ENCODE measurements at places on chromosomes 5 and 9.

DNA sequence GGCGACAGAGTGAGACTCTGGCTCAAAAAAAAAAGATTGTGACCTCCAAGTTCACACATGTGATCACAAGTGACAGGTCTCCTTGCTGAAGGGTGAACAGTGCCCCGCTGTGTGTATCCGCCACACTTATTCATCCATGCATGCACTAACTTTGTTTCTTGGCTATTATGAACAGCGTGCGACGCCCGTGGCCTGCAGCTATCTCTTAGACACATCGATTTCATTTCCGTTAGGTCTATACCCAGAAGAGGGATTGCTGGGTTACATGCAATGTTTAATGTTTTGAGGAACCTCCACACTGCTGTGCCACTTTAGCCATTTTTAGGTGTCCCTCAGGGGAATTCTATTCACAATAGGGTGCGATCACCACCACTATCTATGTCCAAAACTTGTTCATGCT lies 12.1 kb upstream of the EGFL7 start:
- no peak for DNase-seq

DNA sequence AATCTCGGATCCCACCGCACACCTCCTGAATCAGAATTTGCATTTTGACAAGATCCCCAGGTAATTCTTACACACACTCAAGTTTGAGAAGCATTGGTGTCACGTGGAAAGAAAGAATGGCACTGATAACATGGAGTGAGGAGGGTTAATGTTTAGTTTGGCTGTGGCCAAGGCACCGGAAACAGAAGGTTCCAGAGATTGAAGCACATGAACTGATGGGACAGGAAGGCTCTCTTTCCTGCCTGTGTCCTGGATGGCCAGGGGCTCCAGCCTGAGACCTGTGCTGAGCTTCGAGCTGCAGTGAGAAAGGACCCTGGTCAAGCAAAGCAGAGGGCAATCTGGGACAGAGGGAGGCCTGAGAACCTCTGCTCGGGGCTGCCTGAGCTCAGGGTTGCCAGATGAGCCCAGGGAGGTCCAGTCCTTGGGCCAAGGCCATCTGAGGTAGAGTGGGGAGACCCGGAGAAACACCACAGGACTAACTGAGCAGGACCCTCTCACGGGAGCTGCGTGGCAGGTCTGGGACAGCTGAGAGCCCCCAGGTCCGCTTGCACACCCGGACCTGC lies 27.3 kb downstream of the AFAP1L1 start:
- no peak for DNase-seq

DNA sequence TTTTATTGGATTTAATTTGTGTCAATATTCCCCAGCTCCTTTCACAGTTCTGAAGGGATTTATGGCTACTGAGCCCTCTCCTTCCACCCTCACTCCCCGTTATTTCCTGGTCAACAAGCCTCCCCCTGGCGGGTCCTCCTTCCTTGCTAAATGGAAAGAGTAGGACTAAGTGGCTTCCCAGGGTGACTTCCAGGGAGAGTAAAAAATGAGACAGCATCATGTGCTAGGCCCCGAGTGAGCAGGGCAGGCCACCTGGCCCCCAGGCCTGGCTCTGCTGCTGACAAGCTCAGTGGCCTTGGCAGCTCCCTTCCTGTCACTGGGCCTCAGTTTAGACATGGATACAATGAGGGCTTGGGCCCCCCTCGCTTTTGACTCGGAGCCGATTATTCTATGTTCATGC lies 201.3 kb downstream of the HSPA4 start:
- no peak for DNase-seq

DNA sequence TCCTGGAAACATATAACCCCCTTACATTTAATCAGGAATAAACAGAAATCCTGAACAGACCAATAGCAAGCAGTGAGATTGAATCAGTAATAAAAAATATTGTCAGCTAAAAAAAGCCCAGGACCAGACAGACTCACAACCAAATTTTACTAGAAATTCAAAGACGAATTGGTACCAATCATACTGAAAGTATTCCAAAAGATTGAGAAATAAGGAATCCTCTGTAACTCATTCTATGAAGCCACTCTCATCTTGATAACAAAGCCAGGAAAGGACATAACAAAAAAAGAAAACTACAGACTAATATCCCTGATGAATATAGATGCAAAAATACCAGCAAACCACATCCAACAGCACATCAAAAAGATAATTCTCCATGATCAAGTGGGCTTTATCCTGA lies 714.0 kb downstream of the SEMA5A start:
- DNase-seq, result no peak

GRCh38 chr5:140113180-140113698 lies 670 bp upstream of the PURA start:
- DNase-seq, result no peak

DNA sequence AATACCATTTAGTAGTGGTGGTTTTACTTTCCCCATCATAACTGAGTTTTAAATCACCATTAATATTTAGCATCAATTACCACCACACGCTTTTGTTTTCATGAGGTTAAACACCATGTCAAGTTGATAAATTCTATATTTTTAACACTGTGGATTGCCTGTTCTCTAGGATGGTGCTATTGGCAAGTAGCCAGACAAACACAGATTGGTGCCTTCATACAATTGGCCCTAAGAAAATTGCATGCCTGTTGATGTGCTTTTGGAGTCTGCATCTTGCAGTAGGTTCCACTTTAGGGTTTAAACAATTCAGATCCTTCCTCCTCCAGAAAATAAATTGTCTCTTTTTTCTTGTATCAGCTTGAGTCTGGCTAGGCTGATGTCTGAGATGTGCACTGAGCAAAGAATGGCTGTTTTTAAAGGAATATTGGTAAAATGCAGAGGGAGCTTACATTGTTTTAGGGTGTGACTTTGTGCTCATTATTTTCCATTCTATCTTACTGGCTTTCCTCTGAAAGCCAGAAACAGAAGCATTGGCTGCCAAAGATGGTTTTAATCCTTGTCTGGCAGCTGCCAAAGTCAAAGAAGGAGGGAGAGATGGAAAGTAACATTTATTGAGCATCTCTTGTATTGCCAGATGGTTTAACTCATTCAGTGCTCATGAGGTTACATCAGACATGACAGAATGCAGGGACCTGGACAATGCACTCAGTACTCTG lies 19.6 kb upstream of the MAN2A1 start:
- DNase-seq, result no peak

DNA sequence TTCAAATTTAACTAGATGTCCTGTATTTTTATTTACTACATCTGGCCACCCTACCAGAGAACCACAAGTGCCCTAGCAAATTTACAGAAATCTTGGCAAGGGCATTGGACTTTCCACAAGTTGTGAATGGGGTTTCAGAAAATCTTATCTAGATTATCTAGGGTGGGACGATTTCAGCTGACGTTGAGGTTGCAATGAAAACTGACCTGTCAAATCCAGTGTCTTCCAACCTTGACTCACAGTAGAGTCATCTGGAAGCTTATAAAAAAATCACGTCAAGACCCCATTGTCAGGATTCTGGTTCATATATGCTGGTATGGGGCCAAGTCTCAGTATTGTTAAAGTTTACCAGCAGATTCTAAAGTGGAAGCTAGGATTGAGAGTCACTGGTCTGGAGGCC lies 109.6 kb upstream of the ACTBL2 start:
- no peak for DNase-seq

DNA sequence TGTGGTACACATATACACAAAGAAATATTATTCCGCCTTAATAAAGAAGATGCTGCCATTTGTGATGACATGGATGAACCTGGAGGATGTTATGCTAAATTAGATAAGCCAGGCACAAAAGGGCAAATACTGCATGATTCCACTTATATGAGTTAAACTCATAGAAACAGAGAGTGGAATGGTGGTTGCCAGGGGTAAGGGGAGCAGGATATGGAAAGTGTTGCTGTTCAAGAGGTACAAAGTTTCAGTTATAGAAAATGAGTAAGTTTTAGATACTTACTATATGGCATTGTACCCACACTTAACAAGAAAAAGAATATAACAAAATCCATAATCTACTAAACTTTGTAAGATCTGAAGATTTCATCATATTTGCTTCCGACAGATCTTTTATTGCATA lies 252.2 kb downstream of the SYK start:
- no peak for DNase-seq

DNA sequence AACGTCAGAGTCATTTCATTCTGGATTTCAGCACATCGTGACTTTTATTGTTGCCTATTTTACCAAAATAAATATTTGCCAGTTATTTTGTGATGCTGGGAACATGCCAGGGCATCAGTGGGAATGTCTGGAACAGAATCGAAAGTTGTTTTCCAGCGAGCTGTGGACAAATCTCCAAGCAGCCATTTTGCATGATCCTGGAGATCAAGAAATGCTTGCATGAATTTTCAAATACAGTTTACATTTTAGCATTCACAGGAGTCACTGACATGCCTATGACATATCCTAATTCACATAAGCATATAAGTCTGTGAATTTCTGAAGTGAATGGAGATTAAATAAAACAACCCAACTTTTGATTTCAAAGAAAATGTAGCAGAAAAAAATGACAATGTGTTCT lies 119.4 kb downstream of the VCAN start:
- DNase-seq, result no peak

- DNase-seq, result no peak
Measured at GRCh38 chr5:88722546-88723073, 160.4 kb downstream of the MEF2C start.

DNA sequence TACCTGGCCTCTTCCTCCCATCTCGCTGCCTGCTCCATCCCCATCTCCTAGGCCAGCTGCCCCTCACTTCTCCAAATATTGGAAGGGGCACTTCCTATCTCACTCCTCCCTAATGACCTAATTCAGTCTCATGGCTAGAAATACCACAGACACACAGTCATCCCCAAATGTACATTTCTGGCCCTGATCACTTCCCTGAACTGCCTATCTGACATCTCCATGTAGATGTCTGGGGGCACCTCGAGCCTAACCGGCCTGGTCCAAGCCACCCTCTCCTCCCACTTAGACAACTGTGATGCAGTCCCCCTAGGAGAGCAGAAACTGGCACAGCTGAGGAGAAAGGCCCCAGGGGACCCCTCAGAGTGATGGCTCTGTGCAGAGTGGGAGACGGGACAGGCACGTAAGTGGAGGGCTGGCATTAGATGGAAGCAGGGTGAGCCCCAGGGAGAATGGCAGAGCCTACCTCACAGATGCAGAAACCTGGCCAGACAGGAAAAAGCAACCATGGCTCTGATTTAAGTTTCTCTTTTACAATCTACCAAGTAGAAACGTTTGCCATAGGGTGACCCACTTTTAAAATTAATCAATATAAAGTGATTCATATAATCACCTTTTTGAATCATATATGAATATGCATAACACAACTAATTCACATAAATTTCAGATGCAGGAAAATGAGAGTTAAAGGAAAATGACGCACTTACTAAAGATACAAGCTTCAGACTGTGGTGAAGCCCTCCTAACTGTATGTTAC lies 22.1 kb downstream of the CAMSAP1 start:
- no peak for DNase-seq

DNA sequence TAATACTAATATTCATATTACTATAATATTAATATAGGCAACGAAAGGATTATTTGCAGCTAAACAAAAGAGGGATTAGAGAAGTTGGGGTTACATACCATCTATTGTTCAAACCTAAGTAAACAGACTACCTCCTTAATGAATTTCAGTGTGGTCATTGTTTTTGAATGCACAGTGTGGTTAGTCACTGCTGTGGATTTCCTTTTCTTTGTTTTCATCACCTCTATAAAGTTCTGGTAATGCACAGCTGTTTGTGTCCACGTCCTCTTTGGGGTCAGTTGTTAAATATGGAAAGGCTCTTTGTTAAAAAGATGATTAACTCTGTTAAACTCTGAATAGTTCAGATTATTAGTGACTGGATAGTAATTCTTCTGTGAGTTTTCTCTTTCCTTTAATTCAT lies 233.6 kb downstream of the MAST4 start:
- no peak for DNase-seq

DNA sequence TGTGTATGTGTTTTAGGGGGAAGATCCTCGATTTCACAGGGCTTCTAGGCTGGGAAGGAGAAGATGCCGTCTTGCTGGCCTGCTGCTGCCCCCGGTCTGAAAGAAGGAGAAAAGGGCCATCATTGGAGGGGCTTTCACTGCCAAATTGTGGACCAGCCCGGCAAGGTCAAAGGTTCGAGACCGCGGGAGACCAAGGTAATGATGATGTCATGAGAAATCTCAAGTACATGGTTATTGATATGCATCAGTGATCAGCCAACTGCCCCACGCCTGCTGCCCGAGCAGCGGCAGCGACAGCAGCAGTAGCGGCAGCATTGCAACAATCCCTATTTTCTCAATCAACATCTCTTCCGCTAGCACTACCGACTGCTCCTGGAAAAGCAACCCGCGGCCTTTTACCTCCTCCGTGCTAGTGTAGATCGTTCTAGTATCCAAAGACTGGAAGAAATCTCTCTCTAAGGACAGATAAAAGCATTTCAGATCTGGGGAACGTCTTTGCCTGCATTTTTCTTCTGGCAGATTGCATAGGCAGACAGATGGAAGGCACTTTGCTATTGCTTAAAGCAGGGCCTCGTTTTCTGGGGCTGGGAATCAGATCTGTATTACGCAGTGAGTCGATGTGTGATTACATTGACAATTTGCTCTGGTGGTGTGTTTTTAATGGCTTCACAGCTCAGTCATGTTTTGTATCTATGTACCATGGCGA lies 215.3 kb downstream of the MEF2C start:
- DNase-seq, result no peak

DNA sequence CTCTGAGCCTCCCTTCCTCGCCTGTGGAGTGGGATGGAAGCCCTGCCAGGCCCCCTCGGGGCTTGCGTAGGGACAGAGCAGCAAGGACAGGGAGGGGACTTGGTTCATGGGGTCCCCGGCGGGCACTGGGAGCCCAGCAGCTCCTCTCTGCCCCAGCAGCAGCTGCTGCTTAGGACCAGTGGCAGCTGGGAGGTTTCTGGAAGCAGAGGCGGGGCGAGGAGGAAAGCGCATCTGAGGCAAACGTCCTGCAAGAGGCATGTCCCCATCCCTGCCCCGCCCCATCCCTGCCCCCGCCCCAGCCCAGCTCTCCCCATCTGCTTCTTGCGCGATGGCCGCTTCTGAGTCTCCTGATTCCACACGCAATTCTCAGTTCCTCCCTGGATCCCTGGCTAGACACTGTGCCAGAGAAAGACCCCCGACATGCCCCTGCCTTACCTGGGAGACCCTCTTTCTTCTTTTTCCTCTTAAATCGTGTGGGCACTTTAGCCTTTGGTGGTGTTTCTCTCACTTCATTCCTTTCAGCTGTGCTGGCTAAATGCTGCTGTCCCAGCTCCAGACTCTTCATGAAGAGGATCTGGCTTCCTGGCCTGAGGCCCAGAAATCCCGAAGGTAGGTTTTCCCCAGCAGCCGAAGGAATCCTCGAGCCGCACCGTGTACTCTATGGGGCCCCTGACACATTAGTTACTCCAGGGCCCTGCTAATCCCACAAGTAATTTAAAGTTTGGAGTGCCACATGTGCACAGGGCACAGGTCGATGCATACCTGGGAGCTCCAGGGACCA lies 4.4 kb upstream of the OR2S2 start:
- no peak for DNase-seq

- DNase-seq, result no peak
Measured at GRCh38 chr9:20540169-20540863, 82.0 kb downstream of the MLLT3 start.

- DNase-seq, result no peak
Measured at GRCh38 chr5:42948961-42949347, 91.2 kb downstream of the ANXA2R start.
